ENCODE measurements at places on chromosomes 13 and 19.

DNA sequence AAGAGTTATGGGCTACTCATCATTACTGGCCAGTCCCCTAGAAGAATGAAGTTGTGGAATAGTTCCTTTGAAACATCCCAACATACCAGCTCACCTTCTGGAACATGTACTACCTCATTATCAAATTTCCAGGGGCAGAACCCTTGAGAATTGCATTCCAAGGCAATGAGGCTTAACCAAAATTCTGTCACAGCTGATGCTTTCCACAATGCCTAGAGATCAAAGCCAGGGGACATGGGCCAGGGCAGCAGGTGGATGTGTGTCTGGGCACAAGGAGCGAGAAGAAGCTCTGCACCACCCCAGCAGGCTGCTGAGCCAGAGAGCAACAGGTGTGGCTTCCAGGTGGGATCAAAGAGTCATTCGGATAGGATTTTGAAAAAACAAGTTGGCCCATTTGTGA lies 362.1 kb downstream of the EFNB2 start:
- DNase-seq = no peak

DNA sequence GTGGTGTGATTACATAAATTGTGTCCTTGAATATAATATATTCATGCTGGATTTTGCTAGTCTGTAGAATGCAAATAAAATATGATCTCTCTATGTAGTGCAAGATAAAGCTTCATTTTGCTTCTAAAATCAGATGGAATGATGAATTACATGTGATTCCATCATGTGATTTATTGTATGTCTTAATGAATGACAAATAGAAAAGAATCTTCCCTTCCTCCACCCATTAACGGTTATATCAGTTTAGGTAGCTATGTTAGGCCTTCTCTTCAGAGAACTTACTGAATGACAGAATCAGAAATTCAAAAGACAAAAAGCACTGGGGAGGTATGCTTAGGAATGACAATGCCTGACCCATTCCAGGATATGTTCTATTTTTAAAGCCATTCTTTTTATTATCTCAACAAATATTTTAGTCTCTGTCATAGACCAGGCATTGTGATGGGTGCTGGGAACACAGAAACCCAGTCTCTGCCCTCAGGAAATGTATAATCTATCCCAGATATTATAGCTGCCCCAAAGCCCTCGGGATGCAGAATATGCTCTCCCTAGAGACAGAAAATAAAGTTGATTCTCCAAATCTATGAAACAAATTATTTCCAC lies 90.6 kb downstream of the TEX26 start:
- DNase-seq = no peak

DNA sequence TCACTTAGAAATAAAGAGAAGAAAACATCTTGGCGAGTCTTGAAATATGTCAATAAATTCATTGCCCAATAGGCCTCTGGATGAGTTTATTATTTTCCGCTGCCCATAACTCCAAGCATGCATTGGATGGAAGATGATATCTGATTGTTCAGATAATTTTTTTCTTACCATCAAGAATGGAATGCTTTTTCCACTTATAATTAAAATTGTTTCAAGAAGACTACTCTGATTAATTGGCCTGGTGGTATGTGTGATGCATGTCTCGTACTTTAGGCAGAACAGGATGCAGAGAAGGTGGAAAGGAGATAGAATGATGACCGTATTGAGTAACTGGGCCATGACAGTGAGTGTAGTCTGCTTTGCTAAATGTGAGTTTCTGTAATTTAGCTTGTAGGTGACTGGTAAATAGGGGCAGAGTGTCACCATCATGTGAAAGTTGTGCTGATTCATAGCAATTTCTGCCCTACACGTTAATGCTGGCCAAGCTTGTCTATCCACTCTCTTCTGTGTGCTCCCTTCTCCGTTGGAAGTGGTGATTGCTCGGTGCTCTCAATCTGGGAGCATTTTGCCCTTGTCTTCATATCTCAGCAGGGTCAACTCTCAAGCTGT lies 13.5 kb upstream of the SPATA13 start:
- no peak for DNase-seq

DNA sequence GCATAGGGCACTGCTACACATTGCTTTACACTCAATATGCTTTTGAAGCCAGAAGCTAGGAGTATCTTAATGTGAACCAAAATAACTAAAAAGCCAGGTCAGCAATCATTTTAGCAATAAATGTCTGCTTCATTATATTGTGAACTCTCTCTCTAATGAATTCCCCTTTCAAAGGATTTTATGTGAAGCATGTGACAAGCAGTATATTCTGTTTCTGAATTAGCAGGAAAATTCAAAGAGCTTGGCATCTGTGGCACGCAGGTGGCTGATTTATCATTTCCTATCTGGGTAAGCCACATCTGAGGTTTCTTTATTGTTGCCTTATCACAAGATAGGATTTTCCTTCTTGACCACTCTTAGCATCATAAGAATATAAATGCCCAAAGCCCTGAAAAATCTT lies 56.8 kb upstream of the KLF12 start:
- no peak for DNase-seq

DNA sequence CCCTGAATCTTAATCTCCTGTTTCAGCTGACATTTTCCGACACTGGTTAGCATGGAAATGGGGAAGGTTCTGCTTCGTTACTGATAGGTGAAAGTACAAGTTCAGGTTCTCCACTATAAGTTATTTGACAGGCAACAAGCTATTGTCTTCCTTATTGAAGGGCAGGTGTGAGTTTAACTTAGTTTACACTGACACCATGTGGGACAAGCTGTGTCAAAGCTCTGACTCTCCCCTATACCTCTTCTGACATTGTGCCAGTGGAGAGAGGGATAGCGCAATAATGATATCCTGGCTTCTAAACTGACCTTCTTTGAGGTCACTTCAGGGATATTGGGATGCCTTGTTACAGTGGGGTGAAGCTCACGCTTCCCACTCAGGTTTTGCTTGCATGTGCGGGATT lies 587.0 kb upstream of the SLITRK5 start:
- DNase-seq = no peak

DNA sequence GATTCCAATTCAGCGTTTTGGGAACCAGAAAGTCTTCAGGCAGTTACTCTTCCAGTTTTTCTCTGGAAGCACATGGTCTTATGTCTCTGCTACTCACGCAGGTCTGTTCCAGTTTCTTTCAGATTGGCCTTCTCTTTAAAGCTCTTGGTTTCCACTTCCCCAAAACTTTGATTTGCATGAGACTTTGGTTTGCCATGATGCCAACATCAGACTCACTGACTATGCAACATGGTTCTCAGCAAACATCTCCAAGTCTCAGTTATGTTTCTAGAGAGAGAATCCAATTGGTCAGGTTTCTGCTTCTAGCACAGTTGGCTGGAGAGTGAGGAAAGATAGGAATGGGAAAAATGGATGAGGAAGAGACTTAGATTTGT lies 3.1 kb downstream of the AKAP11 start:
- DNase-seq = no peak

DNA sequence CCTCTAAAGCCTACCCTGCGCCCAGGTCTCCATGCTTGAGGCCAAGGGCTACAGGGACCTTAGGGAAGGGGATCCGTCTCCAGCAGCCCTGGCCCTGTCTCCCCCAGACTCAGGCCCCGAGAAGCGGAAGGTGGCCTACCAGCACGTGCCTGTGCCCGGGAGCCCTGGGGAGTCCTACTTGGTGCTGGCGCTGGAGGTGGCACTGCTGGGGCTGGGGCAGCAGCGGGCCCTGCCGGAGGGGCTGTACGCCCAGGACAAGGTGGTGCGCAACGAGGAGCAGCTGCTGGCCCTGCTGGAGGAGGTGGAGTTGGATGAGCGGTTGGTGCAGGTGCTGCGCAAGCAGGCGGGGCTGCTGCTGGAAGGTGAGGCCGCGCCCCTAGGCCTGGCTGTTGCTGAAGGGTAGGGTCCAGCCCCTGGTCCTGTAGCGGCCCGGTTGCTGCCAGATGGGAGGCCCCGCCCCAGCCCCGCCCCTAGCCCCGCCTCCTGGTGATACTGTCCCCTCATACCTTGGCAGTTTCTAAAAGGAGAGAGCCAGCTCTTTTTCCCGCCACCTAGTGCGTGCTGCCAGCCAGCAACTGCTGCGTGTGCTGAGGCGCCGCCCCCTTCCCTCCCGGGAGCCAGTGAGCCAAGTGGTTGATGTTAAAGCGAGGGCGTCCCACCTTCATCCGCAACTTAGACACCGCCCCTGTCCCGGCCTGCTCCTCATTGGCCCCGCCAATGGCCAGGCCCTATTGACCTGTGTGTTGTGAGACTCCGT lies 22.6 kb downstream of the ZSWIM4 start:
- no peak for DNase-seq

GRCh38 chr13:110961959-110962358 lies 47.1 kb upstream of the ANKRD10 start:
- DNase-seq = no peak

DNA sequence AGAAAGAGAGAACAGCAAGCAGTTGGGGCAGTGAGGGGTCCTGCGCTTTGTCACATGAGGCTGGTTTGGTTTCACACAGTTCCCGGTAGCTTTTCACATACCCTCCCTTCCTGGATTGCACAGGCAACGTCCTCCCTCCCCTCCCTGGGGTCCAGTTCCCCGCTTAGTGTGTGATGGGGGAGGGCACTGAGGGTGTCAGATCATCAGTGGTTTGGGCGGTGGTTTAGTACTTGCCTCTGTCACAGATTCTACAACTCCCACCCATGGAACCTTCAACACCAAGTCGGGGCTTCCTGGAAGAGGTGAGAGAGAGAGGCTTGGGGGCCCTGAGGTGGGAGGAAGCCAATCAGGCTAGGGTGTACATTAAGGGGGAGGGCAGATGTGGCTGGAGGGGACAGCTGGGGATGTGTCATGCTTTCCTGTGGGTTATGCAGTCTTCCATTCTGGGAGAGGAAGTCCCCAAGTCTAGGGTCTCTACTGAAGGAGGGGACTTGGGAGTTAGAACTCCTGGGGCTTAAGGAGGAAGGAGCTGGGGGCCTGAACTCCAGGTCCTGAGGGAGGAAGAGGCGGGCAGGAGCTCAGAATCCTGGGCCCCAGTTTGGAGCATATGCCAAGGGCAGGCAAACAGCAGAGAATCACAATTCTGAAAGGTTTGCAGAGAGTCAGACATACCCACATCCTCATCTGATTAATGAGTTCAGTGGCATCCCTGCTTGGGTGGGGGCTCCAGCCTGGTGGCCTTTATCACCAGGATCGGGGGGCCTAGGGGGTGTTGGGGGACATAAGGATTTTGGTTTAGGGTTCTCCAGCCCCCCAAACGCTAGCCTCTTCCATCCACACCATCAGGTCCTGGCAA lies at the start of gene NKG7:
NKG7 (minus strand) TSS at position 6 of the 856 bp plus-strand sequence. CDS start 119 bp downstream, outside the sequence.
- peak; percentile 92 for DNase-seq

GRCh38 chr19:45464852-45465441 lies 2.8 kb upstream of the FOSB start:
- DNase-seq = no peak

- peak; percentile 97 for DNase-seq
These were observed at the start of gene ARHGAP33 for GRCh38 chr19:35775298-35776101. ARHGAP33 (plus strand) TSS chr19:35775564; CDS start chr19:35775659, 95 bp downstream.

DNA sequence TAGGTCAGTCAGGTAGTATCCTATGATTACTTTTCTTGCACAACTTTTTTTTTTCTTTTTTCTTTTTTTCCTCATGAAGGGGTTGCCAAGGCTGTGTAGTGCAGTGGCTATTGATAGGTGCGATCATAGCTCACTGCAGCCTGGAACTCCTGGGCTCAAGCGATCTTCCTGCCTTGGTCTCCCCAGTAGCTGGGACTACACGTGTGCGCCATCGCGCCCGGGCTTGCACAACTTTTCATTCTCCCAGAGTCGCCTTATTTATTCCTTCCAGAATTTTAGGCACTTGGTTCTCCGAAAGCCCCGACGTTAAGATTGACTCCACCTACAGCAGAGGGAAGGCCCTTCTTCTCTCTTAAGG lies 867 bp upstream of the ZNF613 start:
- no peak for DNase-seq

DNA sequence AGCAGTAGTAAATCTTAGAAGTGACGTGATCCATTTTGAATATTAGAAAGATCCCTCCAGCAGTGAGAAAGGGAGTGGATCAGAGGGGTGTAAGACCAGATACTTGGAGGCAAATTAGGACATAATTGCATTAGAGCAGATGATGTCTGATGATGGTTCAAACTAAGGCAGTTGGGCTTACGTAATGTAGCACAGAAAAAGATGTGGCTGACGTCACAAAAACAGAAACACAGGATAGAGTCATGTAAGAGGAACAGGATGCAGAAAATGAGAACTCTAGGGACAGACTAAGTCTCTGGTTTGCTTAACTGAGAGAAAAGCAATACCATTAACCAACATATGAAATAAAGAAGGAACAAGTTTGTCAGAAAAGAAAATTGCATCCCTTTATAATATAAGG lies 392.5 kb upstream of the DACH1 start:
- DNase-seq = no peak

- DNase-seq = no peak
These were observed 365.7 kb upstream of the KLHL1 start for GRCh38 chr13:70473907-70474306.

DNA sequence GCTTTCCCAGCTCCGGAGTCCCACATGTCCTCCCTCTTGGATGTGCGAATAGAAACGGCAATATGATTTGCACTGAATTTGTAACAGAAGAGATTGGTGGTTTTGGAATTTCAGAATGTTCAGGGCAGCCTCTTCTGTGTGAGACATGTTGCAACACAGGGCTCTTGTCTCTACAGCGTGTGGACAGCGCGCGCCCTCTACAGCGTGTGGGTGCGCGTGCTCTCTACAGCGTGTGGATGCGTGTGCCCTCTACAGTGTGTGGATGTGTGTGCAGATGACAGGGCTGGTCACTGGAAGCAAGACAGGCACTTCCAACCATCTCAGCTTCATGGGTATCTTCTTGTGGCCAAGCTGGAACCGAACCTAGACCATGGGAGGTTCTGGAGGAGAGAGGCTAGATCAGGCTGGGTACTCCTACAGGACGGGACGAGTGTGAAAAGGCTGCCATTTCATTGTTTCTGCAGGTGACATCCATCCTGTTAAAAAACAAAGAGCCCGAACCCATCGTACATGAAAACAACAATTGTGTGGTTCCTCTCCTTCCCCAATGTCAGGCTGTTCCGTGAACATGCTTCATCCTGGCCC lies 78.4 kb downstream of the TEX29 start:
- no peak for DNase-seq

- DNase-seq = no peak
These were observed 4.6 kb upstream of the FAM32A start for GRCh38 chr19:16180611-16181010.

- DNase-seq = no peak
These were observed 10.8 kb downstream of the CEACAM3 start for GRCh38 chr19:41807176-41807575.
